ENCODE measurements at places on chromosomes 2 and 18. TPM values are rescaled to one million over a fixed set of nuclear protein-coding genes. Genes with fewer than 3 reads are reported as not detected.

The FAM124B gene
- not detected for total RNA-seq

The AAK1 gene
- 7.2 TPM for total RNA-seq

The CHST10 gene
- total RNA-seq = 9.9 TPM

The CFAP221 gene
- not detected for total RNA-seq
